Stimulated activated CD8-positive, alpha-beta memory T cell treated with anti-CD3 and anti-CD28 coated beads, Interleukin-7, amount 100 ng/mL, for 24 hours (primary cell): ENCODE measurements at places on chromosomes 1 and 21.

DNA sequence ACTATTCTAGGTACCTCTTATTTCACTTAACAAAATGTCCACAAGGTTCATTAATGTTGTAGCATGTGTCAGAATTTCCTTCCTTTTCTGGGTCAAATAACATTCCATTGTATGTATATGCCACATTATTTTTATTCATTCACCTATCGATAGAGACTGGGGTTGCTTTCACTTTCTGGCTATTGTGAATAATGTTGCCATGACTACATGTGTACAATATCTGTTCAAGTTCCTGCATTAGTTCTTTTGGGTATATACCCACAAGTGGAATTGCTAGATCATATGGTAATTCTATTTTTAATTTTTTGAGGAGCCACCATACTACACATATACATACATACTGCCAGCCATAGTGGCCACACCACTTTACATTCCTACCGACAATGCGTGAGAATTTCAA, 158.4 kb downstream of the ZZZ3 start:
- DNase-seq: no peak

DNA sequence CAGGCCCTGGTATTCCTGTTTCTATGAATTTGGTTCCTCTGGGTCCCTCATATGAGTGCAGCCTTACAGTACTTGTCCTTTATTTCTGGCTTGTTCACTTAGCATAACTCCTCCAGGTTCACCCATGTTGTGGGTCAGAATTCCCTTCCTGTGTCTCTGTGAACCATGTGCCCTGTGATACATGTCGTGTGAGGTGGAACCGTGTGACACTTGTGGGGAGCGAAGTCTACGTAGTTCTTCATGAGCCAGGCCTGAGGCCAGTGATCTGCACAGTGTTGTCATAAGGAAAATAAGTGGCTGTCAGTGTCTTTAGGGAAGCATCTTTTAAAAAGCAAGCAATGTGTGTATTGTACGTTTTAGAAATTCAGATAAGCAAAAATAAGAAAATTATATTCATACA, 122.8 kb downstream of the GALNT2 start:
- no peak for DNase-seq

GRCh38 chr1:84892705-84893618, at the start of gene LPAR3:
Gene LPAR3, minus strand, starts transcription at chr1:84893206. Its CDS starts 27,086 bp downstream, at chr1:84866120.
- no peak for DNase-seq

DNA sequence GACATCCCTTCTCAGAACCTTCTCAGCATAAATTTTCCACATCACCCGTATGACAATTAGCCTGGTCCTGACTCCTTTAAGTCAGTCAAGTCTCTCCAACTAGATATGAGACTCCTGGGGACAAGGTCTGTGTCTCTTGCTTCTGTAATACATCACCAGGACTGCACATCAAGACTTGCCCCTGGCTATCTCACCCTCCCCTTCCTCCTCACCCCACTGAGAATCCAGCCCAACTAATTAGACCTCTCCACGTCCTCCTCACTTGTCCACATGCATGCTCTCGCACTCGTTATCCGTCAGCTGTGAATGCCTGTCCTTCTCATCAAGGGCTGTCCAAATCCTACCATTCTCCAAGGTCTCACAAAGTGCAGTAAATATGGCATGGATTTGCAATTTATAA, 542.8 kb downstream of the PTPRU start:
- DNase-seq: no peak
